ENCODE measurements at places on chromosomes 7 and 10.

GRCh38 chr10:119483839-119484238, 58.7 kb downstream of the RGS10 start:
- DNase-seq, result no peak

GRCh38 chr7:131357282-131357880, 29.7 kb downstream of the MKLN1 start:
- DNase-seq, result no peak

DNA sequence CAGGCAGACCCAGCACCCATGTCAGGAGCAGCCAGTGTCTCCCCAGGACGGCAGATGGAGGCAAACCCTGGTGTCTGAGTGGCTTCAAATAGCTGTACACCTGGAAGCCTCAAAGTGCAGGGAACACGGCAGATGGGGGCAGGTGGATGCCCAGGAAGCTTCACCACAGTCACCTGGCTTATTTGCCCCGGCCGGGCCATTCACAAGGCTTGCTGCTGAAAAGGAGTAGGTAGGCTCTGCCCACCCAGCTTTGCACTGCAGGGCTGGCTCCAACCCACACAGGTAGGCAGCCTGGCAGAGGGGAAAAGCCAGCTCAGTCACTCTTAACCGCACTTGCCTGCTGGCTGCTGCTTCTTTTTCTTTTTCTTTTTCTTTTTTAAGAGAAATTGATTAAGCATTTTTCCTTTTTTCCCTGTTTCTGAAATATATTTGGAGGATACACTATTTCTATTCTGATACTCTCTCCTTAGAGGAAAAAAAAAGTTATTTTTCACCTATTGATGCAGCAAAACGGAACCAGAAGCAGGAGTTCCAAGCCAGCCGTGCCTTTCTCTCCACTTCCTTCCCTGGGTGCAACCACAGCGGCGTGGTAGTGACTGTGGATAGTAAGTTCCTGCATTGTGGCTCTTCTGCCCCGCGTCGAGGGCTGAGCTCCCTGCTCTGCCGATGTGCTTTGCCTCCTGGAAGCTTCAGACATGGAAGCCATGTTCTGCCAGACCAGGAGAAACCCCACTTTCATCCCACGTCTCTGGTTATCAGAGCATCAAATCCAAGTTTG, 118.3 kb downstream of the KLF6 start:
- no peak for DNase-seq

GRCh38 chr7:158468181-158468580, 119.4 kb downstream of the PTPRN2 start:
- DNase-seq, result no peak

GRCh38 chr10:27949528-27950241, 49.2 kb downstream of the ODAD2 start:
- DNase-seq, result no peak

DNA sequence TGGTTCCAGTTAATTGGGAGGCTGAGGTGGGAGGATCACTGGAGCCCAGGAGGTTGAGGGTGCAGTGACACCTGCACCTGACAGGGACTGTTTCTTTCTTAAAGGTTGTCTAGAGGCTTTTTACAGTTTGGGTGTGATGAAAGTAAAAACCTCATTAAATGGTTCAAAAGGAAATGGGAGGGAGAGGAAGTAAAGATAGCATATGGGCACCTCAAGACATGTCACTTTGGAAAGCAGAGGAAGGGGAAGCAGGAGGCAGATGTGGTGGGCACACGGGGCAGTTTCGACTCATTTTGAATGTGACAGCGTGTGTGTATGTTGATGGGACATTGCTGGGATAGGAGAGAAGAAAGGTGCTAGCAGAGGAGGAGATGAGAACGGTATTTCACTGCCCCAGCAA, 203.1 kb downstream of the MLLT10 start:
- DNase-seq, result no peak

DNA sequence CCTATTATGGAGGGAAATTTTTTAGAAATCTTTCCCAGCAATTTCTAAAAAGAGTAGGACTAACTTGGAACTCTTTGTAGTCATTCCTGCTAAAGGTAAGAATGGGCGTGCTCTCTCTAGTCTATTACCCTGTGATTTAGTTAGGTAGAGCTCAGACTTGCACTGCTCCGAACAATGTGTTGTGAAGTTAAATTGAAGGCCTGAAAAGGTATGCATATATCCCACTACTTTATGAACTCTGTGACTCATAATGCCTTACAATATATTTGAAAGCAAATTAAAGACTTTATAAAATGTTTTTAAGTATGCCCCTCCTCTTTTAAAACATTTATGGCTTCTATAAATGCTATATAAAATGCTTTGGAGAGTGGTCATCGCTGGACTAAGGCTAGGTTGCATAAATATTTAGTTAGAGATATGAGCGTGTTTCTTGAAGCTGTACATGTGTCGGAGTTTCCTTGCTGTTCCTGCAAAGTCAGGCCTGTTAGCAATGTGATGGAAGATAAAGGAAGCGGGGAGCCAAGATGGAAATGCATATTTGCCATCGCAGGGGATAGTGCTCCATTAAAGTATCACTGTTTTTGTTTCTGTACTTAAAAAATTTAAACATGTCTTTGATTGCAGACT, 761.4 kb downstream of the LRMDA start:
- DNase-seq, result no peak
